Activated T-helper 9 cell treated with anti-CD3 and anti-CD28 coated beads, Interleukin-2, amount 50 U/mL, for 16 hours (primary cell): ENCODE measurements at places on chromosomes 7 and 10.

- DNase-seq: no peak
Measured at GRCh38 chr10:90806677-90807076, 51.2 kb downstream of the HTR7 start.

DNA sequence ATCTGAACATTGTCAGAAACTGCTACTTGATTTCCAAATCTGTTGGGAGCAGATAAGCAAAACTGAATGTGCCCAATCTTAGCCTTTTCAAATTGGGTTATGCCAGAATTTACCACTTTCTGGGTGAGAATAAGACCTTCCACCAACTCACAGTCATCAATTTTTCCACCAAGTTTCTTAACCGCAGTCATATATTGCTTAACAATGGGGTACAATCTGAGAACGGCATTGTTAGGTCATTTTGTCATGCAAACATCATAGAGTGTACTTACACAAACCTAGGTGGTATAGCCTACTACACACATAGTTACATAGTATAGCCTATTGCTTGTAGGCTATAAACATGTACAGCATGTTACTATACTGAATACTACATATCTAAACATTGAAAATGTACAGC is 16.0 kb downstream of the MRPS33 start:
- DNase-seq: no peak

GRCh38 chr7:12385364-12385786 is 18.3 kb downstream of the VWDE start:
- no peak for DNase-seq

GRCh38 chr10:111558211-111558610 is 481.4 kb downstream of the ADRA2A start:
- DNase-seq: no peak

DNA sequence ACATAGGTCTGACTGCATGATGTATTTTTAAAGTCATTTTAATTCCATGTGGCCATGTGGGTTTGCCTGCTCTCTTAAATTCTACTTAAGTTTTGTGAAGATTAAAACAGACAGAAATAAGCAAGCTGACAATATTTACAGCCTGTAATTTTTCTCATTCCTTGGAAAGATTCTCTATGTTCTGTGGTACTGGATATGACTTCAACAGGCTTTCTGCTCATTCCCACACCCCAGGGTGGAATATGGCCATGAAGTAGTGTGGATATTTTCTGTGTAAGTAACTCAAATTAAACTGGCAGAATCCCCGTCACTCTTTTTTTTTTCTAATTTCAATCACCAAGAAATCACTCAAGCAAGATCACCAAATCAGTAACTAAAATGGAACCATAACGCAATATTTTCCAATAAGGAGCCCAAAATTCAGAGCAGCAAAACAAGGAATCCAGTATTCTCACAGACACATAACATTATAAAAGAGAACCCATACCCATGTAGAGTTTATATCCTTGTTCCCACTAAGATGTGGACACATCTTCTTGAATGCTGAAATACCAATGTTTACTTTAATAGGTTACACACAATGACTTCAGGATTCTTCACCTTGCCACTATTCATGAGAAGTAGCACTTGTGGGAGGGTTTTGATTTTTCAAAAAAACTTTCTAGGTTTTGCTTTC is 5.7 kb downstream of the HOXA5 start:
- no peak for DNase-seq

DNA sequence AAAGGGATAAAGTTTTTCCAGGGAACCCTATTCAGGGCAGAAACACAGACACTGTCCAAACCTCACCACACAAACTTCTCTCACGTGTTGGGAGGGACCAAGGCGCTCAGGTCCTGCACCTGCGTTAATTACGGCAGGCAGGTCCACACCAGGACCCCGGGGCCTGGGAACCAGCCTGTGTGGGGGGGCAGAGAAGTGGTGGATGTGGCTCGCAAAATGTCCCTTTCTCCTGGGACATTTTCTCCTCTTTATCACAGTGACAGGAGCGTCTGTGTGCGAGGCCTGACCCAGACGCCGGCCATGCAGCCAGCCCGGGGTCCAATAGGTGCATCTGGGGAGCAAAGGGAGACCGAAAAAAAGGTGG is 73.4 kb upstream of the ZNF722 start:
- no peak for DNase-seq

GRCh38 chr7:32539366-32539765 is 44.1 kb downstream of the AVL9 start:
- no peak for DNase-seq

- no peak for DNase-seq
Measured at GRCh38 chr10:129713659-129714265, 246.7 kb downstream of the MGMT start.

DNA sequence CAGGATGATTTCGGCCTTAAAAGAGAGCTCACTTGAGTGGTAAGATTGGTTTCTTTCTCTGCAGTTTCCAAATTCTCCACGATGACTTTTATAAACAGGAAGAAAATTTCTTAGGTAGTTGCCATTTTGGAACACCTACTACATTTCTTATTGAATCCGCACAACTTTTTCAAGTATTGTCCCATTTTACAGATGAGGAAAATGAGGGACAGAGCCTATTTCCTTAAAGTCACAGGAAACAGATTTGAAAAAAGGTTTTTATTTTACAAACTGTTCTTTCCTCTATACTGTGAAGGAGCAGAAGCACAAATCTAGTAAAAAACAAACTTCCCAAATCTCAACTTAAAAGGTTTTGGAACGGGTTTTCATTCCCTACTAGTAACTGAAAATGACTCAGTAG is 2.7 kb downstream of the YWHAG start:
- DNase-seq: no peak

DNA sequence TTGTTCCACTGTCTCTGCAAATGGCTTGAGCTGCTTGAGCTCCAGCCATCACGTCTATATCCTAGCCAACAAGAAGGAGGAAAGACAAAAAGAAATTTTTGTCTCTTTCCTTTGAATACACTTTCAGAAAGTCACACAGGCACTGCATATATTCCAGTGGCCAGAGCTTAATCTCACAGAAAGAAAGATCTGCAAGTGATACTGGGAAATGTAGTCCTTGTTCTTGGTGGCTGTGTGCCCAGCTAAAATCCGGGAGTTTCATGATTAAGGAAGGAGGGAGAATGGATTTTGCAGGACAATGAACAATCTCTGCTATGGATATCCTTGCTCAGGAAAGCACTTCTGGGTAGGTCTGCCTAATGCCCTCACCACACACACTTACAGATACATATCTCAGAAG is 19.5 kb upstream of the DLG5 start:
- no peak for DNase-seq

DNA sequence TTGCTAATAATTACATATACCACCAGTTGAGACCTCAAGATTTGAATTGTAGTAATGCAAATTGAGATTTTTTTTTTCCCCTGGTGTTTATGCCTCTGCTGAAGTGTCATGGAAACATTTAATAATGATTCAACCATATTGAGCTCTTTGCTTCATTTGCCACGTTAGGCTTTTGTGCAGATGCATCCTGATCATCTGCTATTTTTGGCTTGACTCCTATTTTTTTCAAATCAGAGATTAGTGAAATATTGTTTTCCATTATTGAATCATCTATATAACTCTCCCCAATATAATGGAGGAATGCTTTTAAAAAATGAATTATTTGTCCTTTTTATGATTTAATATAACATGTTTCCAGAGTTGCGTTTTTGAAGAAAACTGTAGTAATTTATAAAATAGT is 115.1 kb downstream of the SRI start:
- DNase-seq: no peak

DNA sequence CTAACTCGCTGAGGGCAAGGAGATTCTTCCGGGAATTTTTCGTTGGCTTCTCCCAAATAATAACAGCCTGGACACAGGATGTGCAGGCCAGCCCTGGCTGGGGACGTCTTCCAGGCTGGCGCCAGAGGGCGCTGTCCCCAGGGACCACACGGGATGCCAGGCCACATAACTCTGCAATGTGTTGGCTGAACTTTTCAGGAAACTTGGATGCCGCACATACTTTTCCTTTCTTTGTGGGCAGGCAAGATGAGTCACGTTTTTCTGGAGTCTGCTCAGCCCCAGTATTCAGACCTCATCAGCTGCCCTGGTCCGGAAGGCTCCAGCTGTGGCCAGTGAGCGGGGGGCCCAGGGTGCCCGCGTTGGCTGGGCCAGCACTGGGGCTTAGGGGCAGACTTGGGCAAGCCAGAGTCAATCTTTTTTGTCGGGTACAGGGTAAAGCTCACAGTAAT is 122.7 kb downstream of the PRKAG2 start:
- no peak for DNase-seq

- DNase-seq: no peak
Measured at GRCh38 chr10:20855398-20856038, 41.6 kb downstream of the NEBL start.

DNA sequence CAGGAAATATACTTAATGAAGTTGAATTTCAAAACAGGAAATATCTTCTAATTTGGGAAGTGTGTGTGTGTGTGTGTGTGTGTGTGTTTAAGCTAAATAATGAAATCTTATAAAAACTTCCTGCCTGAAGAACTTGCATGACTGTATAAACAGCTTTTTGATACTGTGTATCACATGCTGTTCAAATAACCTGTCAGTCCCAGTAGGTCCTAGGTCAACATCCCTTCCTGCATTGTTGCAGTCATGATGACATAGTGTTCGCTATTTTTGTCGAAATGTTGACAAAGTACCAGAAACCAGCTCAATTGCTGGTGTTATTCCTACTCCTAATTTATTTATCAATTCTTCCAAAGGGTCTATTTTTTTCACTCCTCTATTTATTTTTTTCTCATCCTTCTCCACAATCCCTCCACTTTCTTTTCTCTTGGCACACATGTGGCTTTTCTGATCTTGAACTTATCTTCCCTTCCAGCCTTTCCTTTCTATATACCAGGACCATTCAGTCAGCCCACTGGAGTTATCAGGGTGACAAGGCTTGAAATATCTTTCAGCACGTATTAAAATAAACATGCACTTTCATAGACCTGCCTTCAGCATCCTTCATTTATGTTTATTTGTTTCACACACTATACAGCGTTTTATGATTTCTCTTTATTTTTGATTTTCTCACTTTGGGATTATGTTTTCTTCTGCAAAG is 115.8 kb downstream of the PLXDC2 start:
- DNase-seq: no peak
